ENCODE measurements at places on chromosomes 5 and 9.

DNA sequence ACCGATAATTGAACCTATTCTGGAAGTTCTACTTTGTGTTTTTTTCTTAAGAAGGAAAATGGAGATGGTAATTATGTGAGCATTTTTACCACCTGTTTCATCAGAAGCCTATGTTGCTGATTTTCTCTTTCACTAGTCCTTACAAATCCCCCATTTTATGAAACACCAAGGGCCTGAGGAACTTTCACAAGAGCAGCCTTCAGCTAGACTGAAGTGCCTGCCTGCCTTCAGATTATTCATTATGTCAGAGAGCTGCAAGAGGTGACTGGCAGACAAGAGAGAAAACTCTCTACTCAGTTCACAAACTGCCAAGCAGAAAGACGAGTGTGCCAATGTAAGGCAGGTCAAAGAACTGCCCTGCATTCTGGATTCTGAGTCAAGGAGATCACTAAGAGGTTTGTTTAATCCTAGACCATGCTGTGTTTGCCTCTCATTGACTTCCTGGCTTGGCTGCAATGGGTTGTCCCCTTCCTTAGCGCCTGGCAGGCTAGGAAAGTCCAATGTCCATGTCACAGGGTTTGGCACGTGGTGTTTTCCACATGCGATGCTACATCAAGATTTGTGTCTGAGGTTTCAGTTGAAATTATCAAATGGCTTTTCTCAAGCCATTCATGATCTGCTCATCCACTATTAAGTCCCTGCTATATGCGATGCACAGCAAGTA is 143.3 kb downstream of the CDC42SE2 start:
- ATAC-seq: no peak

DNA sequence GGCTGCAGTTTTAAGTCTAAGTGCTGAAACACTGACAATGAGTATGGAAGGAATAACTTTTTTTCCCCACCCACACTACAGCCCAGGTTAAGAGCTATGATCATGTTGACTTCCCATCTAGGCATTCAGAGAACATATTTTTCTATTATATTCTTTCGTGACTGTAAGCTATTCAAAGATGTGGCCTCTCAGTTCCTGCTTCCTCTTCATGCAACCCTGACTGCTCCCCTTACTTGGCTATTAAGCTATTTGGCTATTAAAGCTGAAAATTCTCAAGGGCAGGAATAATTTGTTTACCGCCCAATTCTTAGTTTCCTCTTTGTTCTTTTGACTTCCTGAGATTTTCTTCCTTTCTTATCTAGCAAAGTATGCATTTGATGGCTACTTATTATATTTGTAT is 18.6 kb upstream of the ALDH1A1 start:
- ATAC-seq: no peak

- ATAC-seq: peak; percentile 29
Measured at GRCh38 chr9:137458194-137459151, 661 bp downstream of the NSMF start.

DNA sequence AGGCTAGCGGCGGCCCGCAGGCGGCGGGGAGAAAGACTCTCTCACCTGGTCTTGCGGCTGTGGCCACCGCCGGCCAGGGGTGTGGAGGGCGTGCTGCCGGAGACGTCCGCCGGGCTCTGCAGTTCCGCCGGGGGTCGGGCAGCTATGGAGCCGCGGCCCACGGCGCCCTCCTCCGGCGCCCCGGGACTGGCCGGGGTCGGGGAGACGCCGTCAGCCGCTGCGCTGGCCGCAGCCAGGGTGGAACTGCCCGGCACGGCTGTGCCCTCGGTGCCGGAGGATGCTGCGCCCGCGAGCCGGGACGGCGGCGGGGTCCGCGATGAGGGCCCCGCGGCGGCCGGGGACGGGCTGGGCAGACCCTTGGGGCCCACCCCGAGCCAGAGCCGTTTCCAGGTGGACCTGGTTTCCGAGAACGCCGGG is 253 bp downstream of the SLC12A2 start:
- ATAC-seq: peak; percentile 63

- no peak for ATAC-seq
Measured at GRCh38 chr5:34688015-34688810, 32.1 kb downstream of the RAI14 start.

GRCh38 chr5:59246882-59247281 is 646.6 kb downstream of the PDE4D start:
- ATAC-seq: no peak

- no peak for ATAC-seq
Measured at GRCh38 chr5:94157704-94158539, 416.5 kb upstream of the POU5F2 start.

- ATAC-seq: peak; percentile 74
Measured at GRCh38 chr9:35341585-35341984, 148.3 kb upstream of the RUSC2 start.

- peak; percentile 55 for ATAC-seq
Measured at GRCh38 chr9:16207161-16207560, 654.3 kb downstream of the CCDC171 start.

DNA sequence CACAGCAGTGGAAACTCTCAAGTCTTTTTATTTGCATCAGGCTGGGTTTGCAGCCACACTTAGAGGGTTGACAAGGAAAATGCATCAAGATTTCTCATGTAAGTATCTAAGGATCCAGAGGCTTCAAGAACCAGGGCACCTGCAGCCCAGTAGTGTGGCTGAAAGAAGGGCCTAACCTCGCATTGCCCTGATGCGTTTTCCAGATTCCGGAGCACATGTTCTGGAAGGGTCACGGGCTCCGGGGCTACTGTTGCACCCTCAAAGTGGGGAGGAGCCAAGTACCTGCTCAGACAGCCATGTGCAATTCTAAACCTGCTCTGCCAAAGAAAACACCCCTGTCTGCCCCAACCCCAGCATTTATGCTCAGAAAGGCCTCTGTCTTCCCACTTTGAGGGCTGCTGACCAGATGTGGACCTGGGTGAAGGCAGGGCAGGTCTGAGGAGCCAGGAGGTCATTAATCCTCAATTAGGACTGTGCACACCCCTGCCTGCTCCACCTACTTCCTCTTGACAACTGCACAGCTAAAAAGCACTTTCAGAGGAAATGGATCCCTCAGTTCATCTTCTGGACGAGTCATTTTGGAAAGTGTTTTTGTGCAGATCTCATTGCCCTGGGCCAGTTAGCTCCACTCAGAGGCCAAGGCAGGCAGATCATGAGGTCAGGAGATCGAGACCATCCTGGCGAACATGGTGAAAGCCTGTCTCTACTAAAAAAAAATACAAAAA is 110.7 kb downstream of the SAXO1 start:
- ATAC-seq: no peak

- ATAC-seq: no peak
Measured at GRCh38 chr5:148163345-148163744, 5.0 kb upstream of the SPINK14 start.

DNA sequence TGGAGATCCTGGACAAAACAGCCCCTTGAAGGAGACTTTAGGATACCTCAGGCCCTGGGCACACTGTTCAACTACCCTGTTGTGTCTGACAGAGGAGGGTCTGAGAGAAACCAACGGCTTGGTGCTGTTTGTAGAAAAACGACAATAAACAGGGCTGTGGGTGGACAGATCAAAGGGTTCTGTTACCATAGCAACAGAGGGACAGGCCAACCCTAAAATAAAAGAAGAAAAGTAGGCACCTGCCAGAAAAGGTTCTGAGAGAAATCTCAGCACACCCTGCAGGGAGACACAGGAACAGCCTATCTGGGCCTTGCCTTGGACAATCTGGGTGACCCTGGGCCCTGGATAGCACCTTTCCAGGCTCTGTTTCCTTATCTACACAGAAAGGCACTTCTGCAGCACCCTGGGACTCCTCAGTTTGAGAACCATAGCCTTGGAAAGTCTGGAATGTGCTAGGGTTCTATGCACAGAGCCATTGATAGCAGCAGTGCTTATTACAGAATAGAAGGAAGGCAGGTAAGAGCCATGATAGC is 104.8 kb upstream of the TBC1D2 start:
- no peak for ATAC-seq

- no peak for ATAC-seq
Measured at GRCh38 chr5:152349683-152350526, 55.2 kb downstream of the NMUR2 start.

DNA sequence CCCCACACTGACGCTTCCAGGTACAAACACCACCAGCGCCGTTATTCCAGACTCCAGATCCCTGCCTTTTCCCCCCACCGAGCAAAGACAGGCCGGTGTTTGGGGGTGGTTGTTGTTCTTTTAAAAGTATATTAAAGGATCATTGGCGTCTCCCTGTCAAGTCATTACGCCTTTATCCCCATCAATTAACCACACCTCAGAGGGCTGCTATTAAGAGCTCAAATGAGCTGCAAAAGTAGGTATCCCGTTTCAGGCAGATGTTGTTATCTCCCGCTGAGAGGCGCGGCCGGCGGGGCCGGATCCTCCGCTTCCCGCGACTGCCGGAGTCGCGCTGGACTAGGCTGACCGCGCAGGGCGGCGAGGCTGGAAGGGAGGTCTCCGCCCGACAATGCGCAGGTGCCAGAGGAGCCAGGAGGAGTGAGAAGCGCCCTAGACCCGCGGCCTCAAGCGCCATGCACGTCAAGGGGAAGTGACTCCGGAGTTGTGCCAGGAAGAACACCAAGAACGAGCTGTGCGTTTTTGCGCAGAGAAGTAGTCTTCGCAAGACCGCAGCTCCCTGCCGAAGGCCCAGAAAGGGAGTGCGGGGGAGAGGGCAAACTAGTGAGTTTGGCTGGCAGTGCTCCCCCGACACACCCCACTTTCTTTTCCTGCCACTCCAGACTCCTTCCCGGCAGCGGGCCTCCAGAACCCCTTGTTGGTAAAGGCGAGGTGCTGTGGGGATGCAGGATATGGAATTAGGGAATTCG is 8.2 kb downstream of the NR2F1-AS1 start:
- peak; percentile 8 for ATAC-seq

- ATAC-seq: peak; percentile 0
Measured at GRCh38 chr5:81751836-81752643, 1.1 kb upstream of the SSBP2 start.

DNA sequence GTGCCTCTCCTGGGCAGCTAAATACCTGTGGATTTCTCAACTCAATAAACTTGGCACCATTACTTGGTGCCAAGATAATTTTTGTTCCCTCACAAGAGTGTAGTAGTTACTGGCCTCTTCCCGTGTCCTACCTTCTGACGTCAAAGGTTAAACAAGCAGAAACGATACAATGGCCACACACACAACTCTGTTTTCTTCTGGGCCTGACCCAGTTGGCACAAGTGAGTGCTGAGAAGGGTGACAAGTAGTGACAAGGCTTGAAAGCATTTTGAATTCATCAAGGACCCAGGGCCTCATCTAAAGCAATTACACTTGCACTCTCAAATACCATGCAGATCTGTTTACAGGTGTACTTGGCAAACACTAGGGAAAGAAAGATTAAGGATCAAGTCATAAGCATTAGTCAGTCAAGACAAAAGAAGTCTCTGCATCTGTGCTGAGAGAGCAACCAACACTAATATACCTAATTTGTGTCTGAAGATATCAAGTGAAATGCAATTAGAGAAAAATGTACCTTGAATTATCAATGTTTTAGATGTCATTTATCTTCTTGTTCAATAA is 30.8 kb downstream of the RASEF start:
- ATAC-seq: no peak

DNA sequence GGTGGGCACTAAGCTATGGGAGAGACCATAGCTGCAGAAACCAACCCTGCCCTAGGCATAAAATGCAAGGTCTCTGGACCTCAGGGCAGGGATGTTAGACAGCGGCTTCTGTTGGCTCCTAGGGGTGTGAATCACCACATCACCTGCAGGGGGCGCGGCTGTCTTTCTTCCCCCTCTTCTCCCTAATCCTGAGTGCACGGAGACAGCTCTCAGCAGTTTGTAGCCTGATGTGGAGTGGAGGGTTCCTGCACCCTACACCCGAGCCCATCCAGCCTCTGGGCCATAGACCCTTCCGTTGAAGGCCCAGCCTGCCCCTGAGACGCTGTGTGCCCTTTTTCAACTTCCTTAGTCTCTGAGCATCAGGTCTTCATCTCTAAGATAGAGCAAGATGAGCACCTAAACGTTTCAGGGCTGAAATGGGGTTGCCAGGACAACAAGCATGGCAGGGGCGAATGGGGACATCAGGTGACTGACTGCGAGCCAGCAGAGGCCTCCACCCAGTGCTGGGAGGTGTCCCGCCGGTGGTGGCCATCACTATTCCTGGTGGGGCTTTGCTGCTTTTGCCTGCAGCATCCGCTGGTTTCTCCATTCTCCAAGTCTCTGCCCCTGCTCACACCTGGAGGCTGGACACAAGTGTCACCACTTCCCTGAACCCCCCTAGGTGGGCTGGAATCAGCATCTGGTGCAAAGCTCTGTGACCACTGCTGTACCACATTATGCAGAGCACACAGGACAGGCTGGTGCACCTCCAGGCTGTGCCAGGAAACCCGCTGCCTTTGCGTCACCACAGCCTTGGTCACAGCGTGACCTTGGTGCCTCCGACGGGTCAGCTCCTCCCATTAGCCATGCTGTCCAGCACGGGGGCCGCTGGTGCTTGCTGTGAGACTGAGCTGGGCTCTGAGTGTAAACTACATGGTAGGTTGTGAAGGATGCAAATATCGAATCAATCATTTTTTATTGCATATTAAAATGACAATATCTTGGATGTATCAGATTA is 2.5 kb upstream of the SEC16A start:
- ATAC-seq: no peak

Measured in gastroesophageal sphincter (tissue), 4 donors.